CD4-positive, alpha-beta T cell treated with Interleukin-17A for 4 hours (primary cell): ENCODE measurements at places on chromosomes 13 and 19.

DNA sequence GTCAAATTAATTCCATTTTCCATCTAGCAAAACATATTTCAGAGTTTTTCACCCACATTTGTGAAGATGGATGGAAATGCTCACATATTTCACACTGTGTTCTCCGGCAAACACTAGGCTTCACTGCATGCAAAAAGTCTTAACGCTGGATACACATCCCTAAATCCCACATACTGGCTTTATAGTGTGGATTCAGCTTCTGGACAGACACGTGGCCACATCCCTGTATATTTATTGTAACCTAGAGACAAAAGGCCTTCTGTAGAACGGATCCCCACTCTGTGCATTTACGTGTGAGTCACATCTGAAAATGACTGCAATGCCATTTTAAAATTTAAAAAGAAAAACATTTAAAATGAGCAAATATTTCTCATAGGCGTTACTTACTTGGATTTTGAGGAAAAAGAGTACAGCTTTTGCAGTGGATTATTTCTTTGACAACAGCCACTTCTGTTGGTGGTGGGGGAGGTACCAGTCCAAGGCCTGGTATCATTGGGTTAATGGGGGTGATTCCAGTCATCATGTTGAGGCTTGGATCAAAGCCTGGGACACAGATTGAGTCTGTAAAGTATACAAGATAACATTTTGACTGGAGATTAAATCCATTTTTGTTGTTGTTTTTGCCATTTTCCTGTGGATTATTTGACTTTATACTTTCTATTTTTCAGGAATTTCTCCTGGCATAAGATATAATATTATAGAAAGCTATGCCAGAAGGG, 337.7 kb downstream of the DNAJC15 start:
- no peak for DNase-seq

DNA sequence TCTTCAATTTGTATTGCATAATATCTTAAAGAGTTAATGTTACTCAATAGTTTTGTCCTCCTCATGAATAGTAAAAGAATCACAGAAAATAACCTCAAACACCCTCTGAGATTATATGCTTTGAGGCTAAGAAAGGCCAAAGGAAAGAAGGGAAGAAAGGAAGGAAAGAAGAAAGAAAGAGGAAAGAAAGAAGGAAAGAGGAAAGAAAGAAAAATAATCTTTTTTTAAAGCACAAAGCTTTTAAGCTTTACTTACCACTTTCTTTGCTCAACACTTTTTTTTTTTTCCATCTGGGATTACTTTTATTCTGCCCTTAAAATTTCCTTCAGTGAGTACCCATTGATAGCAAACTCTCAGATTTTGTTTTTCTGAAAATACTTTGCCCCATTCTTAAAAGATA, 369.1 kb downstream of the FGF9 start:
- DNase-seq, result no peak

DNA sequence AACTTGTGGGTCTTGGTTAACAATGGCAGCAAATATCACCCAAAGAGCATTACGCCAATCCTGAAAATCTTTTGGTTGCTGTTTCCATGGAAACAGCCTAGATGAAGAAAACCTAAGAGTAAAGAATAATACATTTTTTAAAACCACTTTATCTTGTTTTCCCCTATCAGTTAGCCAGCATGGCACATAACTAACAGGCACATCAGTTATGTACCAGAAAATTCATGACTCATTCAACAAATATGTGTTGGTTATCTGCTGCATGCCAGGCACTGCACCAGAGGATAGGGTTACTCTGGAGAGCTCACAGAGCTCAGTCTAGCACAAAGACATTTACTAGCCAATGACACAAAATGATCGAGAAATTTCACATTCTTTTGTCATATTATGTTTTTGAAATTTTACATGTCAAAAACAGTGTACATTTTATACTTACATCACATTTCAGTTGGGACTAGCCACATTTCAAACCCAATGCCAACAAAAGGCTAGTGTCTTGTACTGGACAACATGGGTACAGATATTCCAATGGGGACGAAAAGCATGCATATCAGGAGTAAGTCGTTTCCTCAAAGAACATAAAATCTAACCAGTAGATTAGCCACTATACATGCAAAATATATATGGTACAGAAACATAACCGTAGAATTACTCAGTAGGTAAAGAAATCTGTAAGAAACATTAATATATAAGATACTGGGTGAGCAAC, 20.3 kb downstream of the LNX2 start:
- no peak for DNase-seq

- DNase-seq, result no peak
Measured at GRCh38 chr13:93460005-93460404, 233.4 kb downstream of the GPC6 start.

DNA sequence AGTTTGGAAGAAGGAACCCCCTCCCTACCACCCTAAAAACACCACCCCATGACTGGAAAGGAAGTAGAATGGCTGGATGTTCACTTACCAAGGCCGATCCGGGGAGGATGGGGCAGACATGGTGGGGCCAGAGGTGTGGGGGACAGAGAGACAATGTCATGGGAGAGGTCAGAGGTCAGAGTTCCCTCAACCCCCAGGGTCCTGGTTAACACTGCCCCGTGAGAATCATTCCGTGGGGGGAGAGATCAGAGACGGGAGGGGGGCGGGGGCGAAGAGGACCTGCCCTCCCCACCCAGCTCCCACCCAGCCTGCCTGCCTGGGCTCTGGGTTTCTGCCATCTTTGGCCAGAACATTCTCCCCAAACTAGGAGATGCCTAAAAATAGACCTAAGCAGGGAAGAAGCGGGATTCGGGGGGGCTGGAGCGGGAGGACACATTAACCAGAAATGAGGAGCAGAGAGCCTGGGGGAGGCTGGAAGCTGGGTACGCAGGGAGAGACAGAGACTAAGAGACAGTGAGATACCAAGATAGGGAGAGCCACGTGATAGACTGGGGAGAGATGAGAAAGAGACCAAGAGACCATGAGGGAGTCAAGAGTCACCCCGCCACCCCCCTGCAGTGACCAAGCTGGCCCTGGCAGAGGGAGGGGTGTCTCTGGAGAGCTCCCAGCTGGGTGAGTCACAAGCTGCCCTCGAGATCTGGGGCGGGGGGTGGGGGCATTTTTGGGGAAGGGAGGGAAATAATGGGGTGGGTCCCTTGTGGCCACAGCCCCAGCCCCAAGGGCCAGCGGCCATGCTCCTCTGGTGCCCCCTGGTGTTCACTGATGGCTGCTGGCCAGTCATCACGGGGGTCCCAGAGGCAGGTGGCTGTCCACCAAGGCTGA, 6.1 kb upstream of the KANK2 start:
- peak; percentile 63 for DNase-seq

DNA sequence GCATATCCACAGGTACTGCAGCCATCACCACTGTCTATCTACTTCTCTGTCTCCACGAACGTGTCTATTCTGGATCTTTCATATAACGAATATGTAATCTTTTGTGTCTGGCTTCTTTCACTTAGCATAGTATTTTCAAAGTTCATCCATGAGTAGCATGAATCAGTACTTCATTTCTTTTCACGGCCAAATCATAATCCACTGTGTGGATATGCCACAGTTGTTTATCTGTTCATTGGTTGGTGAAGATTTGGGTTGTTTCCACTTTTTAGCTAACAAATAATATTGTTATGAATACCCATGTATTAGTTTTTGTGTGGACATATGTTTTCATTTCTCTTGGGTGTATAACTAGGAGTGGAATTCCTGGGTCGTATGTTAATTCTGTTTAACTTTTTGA, 14.4 kb downstream of the RGCC start:
- no peak for DNase-seq

GRCh38 chr13:109755551-109755950, 30.8 kb downstream of the IRS2 start:
- no peak for DNase-seq

DNA sequence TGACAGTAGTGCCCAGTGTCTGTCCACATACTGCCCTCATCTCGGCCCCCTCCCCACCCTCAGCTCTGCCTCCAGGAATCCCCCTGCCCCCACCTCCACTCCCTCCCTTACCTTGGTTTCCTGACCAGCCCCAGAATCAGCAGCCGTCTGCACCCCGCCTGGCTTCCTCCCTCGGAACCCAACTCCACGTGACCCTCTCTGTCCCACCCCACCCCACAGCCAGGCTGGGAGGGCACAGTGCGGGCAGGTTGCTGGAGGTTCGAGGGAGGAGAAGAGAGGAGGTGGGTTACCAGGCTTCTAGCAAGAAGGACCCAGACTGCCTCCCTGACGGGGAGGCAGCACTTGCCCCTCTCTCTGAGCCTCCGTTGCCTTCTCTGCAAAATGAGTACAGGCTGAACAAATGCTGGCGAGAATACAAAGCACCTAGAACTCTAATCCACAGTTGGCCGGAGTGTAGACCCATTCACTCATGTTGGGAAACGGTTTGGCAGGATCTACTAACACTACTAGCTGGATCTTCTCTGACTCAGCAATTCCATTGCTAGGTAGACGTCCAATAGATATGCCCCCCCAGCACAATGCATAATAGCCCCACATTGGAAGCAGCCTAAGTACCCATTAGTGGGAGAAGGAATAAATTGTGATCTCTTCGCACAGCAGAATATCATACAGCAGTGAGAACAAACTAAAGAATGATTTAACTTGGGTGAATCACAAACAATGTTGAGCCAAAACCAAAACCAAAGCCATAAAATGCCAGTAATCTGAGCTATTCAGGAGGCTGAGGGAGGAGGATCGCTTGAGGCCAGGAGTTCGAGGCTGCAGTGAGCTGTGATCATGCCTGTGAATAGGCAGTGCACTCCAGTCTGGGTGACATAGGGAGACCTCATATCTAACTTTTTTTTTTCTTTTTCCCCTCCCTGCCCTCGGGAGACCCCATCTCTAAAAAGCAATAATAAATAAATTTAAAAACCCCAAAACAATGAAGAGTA, at the start of gene RASAL3:
RASAL3 (minus strand) TSS at position 151 of the 992 bp plus-strand sequence. CDS start 186 bp downstream, outside the sequence.
- peak; percentile 86 for DNase-seq

GRCh38 chr19:10998045-10998533, 37.3 kb downstream of the SMARCA4 start:
- no peak for DNase-seq

DNA sequence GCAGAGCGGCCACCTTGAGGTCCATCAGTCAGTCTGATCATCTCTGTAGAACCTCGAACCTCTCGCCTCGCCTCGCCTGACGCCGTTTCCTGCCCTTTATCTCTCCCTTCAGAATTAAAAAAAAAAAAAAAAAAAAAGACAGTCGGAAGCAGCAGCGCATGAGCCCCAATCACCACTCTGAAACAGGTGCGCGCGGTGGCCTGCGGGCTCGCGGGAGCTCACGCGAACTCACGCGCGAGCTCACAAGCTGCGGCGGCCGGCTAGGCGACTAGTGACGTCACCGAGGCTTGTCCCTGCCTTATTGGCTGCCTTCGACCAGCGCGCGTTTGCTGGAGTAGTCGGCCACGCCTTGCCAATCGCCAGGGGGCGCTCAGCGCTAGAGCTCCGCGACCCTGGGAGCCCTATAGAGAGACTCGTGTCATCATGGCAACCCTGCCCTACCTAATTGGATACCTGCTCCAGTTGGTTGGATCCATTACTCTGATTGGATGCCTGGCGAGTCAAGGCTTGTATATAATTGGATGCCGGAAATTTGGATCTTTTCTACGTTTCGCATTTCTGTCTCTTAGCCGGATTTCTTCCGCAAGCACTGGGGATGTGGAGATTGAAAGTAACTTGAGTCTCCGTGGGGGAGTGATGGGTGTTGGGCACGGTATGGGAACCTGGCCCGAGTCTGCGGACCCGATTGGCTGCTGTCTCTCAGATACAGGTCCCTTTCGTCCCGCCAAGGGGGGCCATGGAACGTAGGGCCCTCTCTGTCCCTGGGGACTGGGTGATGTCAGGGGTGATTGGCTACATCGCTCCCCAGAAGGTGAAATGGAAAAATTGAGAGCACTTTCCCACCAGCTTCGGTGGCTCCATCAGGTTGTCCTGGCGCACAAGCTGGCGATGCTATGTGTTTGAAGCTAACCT, 31.6 kb downstream of the SYT3 start:
- DNase-seq, result peak; percentile 65

DNA sequence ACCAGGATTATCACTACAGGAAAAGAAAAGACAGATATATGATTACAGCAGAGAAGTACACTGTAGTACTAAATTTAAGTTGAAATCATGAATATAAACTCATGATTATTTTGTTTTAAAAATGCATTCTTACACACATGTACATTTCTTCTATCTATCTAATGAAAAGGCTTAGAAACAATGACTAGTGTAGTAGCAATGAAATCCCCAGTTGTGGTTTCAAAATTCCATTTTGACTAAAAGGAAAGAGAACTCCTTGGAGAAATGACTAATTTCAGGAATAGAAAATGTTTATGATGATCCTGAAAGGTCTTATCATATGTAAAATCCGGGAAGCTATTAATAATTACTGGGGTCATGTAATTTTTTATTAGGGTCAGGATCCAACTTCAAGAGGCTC, 195.0 kb upstream of the STARD13 start:
- DNase-seq, result no peak

GRCh38 chr19:4707956-4708650, 15.5 kb downstream of the DPP9 start:
- no peak for DNase-seq

- DNase-seq, result no peak
Measured at GRCh38 chr19:30102239-30102638, 160.2 kb downstream of the URI1 start.

DNA sequence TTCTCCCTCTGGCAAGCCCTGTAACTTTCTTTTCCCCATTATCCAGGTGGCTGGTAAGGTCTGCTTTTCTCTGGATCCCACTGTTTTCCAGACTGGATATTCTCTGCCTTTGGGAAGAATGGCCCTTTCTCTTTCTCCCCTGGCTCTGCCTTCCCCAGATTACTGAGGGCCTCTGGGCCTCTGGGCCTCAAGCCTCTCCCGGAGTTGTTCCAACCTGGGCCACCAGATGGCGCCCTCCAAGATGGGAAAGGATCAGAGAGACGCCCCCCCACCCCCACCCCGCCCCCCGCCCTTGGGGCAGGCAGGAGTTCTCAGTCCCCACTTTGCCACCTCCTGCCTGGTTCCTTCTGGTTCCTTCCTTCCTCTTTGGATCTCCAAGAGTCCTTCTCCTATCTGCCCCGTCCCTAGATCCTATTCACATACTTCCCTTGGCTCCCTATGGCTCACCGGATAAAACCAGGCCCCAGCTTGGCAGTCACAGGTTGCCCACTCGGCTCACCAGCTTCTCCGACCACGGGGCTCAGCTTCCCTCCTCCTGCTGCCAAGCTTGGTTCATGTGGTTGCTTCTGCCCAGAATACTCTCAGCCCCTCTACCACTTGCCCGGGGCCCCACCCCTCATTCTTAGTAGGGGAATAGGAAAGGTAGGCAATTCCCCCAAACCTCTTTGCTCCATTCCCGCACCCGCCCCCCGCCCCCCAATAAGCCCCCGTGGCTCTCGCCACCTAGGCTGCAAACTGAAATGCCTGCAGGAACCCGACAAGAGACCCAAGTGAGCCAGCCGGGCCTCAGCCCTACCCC, 13.1 kb downstream of the EPS8L1 start:
- DNase-seq, result peak; percentile 83
